SIG-M5 (cell line): ENCODE measurements at places on chromosomes 7 and 10.
A peak's percentile ranks its signal among the peaks of the same experiment; 100 is the strongest.

DNA sequence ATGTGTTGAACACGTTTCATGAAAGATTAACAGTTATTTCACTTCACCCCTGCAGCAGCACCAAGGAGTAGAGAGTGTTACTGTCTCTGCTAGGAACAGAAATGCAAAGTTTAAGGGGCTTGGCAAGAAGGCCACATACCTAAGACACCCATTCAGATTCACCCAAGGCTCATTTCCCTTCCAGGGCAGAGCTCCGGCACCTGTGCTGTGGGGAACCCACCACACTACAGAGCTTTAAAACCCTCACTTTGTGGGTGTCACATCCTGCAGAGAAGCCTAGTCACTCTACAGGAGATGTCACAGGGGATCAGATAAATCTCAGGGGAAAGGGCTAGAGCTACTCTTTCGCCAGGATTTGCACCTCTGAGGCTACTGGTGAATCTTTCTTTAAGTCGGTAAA is 176.1 kb upstream of the KLF6 start:
- no peak for DNase-seq

DNA sequence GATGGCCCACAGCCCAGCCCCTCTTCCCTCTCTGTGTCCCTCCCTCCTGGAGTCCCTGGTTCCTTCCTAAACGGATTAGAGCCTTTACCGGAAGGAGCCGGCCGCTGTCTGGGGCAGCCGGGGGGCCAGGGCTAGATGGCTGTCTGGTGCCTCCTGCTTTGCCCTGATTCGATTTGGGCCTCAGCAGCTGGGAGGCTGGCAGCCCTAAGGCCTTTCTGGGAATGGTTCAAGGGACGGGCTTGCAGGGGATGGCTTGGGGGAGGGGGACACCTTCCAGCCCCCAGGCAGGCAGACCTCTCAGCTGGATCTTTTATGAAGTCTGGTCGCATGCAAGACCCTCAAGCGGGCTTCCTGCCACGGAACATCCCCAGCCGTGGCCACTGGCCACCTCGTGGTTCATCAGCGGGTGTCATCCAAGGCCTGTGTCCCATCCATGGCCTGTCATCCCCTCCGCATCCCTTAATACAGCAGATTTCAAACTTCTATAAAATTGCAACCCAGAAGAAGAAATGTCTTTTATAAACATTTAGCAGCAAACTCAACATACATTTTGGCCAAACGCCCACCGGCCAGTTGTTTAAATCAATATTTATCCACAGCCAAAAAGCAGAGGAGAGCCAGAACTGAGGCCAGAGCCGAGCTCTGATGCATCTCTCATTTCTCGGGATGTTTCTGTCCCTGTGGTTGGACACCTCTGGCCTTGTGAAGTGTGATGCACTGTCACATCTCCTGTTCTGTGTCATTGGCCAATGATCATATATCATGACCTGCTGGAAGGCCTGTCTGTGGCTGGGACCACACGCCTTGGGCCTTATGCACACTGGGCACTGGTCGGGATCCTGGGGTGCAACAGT is 52.0 kb downstream of the GTF2IRD1 start:
- DNase-seq = no peak

GRCh38 chr7:42972699-42973500 is 40.7 kb downstream of the MRPL32 start:
- no peak for DNase-seq

- no peak for DNase-seq
Observed at GRCh38 chr10:69439350-69439739, 11.9 kb upstream of the TSPAN15 start.

- DNase-seq = no peak
Observed at GRCh38 chr10:101578803-101579515, 9.1 kb downstream of the POLL start.

- DNase-seq = no peak
Observed at GRCh38 chr10:649798-650440, 39.5 kb downstream of the DIP2C start.

- DNase-seq = peak; percentile 58
Observed at GRCh38 chr7:28088032-28088431, 92.6 kb downstream of the JAZF1 start.

DNA sequence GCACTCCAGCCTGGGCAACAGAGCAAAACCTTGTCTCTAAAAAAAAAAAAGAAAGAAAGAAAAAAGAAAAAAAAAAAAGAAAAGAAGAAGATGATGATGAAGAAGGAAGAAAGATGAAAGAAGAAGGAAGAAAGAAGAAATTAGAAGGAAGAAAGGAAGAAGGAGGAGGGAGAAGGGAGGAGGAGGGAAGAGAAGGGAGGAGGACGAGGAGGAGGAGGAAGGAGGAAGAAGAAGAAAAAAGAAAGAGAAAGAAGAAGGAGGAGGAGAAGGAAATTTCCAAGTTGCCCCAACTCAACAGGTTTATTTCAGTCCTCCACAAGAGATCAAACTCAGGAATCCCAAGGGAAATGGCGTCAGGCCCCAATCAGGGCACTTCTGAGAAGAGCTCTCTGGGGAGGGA is 115.7 kb downstream of the ABLIM1 start:
- DNase-seq = no peak

- no peak for DNase-seq
Observed at GRCh38 chr10:104809288-104810090, 168.4 kb downstream of the SORCS3 start.
